ENCODE measurements at places on chromosomes 5 and 9. TPM values are rescaled to one million over a fixed set of nuclear protein-coding genes. Genes with fewer than 3 reads are reported as not detected.

GRCh38 chr9:87729246-87729645 lies 3.3 kb downstream of the CTSL start:
- no peak overlapping the region for H3K4me3 ChIP-seq
- no peak overlapping the region for H3K27ac ChIP-seq

DNA sequence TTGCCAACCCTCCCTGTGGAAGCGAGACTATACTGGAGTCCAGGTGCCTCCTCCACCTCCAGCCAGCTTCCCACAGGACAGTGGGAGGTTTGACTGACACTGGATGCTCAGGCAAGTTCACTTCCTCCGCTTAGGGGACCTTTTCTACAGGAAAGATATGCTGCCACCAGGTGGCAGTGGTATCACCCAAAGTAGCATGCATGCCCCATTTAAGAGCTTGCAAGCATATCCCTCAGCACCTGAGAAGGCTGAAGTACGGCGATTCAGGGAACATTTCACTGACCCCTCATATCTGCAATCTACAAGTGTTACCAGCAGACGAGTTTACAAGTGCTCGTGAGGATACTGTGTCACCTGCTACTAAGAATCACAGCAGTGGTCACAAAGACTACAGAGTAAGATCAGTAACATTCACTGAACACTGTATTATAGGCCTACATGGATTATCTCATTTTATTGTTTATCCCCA lies 75.5 kb downstream of the KLHL3 start:
- no peak overlapping the region for H3K4me3 ChIP-seq
- no peak overlapping the region for H3K27ac ChIP-seq
- no peaks in the 10 kb centered on the region for H3K27me3 ChIP-seq
- peaks cover 30% of the 10 kb centered on the region for H3K4me1 ChIP-seq
- H3K36me3 ChIP-seq = no peaks in the 10 kb centered on the region

DNA sequence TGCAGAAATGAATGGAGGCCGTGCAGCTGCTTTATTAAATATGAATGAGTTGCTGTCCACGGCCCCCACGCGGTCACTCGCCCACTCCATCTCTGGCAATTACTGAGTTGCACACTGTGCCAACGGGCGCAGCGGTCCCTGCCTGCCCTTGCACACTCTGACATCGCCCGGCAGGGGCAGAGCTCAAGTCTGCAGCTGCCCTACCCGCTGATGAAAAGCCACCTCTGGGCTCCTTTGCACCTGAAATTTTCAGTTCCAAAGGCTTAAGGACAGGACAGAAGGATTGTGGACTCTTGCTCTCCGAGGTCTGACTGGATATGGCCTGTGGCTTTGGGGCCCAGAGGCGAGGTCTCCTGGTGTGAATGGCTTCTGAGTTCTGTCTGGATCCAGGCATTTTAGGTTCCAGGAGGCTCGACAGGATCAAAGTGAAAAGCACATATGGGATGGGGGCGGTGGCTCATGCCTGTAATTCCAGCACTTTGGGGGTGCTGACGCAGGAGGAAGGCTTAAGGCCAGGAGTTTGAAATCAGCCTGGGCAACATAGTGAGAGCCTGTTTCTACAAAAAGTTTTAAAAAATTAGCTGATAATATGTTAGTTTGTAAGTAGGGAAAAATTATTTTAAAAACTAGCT lies 201.8 kb downstream of the PAX5 start:
- H3K36me3 ChIP-seq = no peaks in the 10 kb centered on the region
- H3K27me3 ChIP-seq = peaks cover 23% of the 10 kb centered on the region
- DNase-seq = no peak
- no peak overlapping the region for H3K4me3 ChIP-seq
- H3K4me1 ChIP-seq = no peaks in the 10 kb centered on the region

GRCh38 chr5:96064877-96065276 lies 103.2 kb upstream of the ELL2 start:
- no peak overlapping the region for H3K27ac ChIP-seq
- H3K36me3 ChIP-seq = no peaks in the 10 kb centered on the region
- no peak for DNase-seq

The DELE1 gene
- 78.0 TPM for total RNA-seq

DNA sequence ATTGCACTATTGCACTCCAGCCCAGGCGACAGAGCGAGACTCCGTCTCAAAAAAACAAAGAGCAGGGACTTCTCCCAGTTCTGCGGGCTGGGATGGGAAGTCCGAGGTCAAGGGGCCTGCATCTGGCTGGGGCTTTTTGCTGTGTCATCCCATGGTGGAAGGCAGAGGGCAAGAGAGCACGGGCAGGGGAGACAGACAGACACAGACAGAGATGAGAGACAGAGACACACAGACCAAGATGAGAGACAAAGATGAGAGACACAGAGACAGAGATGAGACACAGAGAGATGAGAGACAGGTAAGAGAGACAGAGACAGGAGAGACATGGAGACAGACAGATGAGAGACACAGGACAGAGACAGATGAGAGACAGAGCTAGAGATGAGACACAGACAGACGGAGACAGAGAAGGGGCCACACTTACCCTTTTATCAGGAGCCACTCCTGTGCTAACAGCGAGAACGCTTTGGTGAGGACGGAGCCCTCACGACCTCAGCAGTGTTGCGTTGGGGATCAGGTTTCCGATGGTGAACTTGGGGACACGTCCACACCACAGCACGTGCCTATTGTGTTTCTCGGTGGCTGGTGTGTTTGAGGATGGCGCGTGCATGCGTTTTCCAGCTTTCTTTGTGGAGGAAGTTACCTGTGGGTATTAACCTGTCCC lies 8.9 kb upstream of the TOR4A start:
- H3K27me3 ChIP-seq = no peaks in the 10 kb centered on the region
- no peak overlapping the region for H3K4me3 ChIP-seq
- no peak overlapping the region for H3K27ac ChIP-seq

GRCh38 chr5:132483661-132484390 lies 6.7 kb downstream of the IRF1 start:
- no peak for DNase-seq
- no peak overlapping the region for H3K4me3 ChIP-seq
- H3K36me3 ChIP-seq = peaks cover 64% of the 10 kb centered on the region
- H3K27me3 ChIP-seq = no peaks in the 10 kb centered on the region
- peaks cover 11% of the 10 kb centered on the region for H3K4me1 ChIP-seq
- no peak overlapping the region for H3K27ac ChIP-seq

Data from Calu3 (cell line).